ENCODE measurements at places on chromosomes 11 and 22. TPM values are rescaled to one million over a fixed set of nuclear protein-coding genes. Genes with fewer than 3 reads are reported as not detected.

GRCh38 chr11:63986156-63986931 lies at the start of gene OTUB1:
Gene OTUB1 (plus strand): TSS chr11:63986438. CDS start chr11:63986457, 19 bp downstream.
- peak within 1 kb of the TSS; percentile 92 for H3K27ac ChIP-seq
- no peaks in the 10 kb centered on the region for H3K27me3 ChIP-seq
- H3K4me3 ChIP-seq, result peak within 1 kb of the TSS; percentile 99
- DNase-seq, result peak; percentile 94

FGF19 gene
- not detected for total RNA-seq

DHCR7 gene
- 110 TPM for total RNA-seq

ZC3H12C gene
- total RNA-seq, result 17.0 TPM

All from mesothelial cell of epicardium (in vitro differentiated cells).